ENCODE measurements at places on chromosomes 1 and 21.

DNA sequence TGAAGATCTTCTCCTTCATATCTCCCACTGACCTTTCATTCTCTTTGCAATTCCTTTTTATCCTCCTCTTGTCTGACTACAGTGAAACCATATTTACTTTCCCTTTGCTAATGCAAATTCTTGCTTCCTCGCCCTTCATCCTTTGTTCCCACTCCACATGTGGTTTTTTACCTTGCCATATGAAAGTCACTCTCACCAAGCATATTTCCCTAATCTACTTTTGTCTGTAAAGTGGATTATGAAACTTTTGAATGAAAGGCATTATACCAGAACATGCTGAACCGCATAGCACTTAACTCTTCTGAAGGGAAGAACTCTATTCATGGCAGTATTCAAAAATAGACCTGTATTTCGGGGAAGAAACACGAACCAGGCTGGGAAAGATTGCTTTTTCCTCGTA lies 8.0 kb upstream of the TMPRSS15 start:
- DNase-seq: no peak

DNA sequence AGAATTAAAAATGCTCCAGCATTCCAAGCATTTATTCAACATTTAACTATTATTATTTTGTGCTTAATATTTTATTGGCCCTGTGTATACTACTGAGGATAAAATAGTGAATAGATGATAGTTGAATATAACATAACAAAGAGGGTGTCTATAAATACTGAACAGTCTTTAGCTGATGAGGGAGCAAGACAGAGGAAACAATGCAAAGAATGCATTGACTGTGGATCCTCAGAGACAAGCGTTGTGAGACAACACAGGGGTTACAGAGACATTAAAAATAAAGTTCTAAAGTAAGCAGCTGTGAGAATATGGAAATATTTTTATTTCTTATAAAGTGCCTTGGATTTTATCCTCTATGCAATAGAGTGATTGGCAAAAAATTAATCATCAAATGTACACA lies 1133.1 kb downstream of the PLA2G4A start:
- no peak for DNase-seq

- no peak for DNase-seq
Measured at GRCh38 chr1:14841951-14842350, 243.5 kb downstream of the KAZN start.

DNA sequence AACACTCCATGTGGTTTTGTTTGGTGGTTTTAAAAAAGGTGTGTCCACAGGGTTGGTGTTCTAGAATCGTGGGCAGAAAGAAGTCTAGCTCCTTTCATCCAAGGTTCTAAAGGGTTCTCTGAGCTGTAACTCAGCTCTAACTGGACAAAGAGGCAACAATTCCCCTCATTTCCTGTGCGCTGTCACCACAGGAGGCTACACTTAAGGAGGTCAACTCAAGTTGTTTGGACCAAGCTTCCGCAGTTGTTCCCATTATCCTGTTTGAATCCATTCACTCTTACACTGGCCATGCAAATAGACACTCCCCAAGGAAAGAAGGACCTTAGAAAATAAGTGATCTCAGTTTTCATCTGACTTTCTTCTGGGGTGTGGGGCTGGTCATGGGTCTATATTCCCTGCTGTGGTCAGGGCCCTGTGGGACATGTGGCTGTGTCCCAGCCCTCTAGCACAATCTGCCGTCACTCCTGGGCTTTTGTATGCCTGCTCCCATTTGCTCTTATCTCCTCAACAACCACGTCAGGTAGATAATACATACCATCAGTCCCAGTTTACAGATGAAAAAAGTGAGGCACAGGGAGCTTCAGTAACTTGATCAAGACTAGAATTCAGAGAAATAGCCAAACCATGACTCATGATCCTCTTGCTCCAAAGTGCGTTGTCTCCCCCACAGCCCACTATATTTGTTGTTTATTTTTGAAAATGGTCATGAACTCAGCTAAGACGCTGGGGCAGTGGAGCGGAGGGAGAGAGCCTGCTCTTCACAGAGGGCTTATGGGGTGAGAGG lies 103.6 kb downstream of the RHOU start:
- DNase-seq: no peak

DNA sequence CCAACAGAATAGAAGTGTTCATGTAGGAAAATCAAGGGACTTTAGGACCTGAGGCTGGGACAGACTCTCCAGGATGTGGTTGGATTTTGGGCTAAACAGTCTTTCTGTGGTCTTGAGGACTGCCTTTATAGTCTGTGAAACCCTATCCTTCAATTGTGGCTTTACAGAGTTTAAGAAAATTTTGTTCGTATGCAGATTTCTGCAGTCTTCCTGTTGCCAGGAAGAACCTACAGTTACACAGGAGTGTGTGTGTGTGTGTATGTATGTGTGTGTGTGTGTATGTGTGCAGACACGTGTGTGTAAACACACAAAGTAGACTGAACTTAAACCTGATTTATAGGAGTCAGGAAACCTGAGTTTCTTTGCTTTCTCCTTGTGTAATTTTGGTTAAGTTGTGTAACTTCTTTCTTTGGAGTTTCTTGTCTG lies 22.8 kb downstream of the NEK7 start:
- no peak for DNase-seq

DNA sequence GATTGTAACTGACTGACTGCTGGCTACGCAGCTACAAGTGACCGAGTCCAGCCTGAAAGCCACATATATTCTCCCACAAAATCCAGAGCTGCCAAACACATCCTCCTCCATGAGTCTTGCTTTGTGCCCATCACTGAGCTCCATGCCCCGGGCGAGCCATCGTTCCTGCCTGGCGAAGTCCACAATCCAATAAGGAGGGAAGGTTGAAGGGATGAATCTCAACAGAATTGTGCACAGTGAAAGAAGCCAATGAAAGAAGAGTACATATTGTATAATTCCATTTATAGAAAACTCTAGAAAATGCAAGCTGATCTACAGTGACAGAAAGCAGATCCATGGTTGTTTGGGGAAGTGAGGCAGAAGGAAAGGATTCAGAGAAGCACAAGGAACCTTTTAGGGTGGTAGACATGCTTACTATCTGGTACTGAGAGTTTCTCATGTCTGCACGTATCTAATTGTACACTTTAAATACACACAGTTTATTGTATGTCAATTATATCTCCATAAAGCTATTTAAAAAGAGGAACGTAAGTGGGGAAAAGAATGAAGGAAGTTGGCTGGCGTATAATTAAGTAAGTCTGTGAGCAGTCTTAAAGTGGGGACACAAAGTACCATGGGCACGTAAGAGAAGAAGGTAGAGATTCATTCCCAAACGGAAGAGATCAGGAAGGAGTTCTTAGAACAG lies 115.9 kb upstream of the JUN start:
- DNase-seq: no peak

GRCh38 chr1:19387045-19387467 lies 74.9 kb downstream of the SLC66A1 start:
- DNase-seq: no peak

DNA sequence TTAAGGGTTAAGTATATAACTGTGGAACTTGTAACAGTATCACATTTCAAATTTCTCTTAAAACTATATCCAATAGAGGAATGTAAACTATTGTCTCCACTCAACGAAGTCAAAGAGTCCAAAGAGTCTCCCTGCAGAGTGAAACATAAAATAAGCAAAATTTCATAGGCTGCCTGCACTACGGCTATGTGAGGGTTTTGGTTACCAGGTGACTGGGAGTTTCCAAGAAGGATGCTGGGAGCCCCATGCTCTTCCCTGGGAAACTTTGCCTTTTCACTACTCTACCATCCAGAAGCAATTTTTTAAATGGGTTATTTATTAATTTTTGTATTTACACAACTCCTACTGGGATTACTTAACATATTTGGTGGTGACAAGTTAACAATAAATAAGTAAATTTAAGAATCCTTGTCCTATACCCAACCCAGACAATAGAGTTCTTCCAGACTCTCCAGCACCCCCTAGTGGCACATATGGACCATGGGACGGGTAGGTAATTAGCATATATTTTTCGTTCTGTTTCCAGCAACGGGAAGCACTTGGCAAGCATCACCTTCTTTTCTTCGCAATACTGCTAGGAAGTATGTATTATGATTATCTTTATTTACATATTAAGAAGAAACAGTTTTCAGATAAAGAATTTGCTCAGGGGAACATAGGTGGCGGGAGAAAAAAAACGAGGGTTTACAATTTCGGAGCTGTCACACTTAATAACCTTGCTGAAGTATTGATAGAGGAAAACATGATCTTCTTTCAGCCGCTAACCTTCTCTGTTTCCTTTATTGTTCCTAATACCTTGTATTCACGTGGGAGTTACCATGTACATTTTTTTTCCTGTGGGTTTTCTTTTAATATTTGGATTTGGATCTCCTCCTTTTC lies 3.5 kb downstream of the FMO2 start:
- DNase-seq: no peak

DNA sequence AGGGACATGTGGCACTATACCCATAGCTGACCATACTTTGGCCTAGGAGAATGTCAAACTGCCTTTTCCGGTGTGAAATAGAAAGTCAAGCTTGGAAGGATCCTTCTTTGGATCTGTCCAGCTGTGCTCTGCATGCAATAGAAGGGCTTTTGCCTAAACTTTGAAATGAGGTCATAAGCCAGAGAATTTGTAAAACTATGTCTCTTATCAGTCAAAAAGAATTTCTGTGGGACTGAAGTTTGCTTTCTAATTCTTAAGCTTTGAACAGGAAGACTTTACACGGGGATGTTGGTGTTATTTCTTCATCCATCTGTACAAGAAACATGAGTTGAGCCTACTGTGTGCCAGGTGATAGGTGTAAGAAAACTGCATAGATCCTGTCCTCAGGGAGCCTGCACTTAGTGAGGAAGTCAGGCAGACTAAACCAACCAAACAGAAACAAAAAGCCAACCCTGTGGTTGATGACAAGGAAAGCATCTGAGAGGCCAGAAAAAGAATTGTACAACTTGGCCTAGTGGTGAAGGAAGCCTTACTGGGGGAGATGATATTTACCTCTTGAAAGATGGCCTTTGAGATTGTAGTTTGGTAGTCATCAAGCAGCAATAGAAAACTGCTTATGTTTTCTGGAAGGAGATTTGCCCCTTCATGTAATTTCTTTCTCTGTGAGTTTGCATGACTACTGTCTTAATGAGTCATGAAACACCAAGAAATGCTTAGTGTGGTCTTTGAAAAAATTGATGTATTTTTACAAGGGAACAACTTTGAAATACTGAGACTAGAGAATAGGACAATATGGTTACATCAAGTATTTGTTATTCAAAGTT lies 24.8 kb downstream of the TGFB2 start:
- no peak for DNase-seq

- no peak for DNase-seq
Measured at GRCh38 chr1:16386454-16387113, 19.5 kb downstream of the SZRD1 start.

DNA sequence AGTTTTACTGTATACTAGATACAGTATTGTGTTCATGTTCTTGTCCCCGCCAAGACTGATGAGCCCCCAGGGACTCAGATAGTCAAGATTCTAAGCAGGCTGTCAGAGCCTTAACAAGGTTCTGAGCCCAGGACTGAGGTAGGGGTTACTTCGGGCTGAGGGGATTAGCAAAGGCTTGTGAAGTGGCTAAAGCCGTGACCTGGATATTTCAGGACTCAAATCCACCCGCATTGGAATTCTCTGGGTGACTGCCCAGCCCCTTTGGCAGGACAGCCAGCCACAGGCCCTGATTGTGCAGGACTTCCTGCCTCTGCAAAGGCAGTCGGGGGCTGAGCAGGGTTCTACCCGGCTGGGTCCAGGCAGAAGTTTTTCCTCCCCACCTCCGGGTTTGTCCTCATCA lies at the start of gene PLA2G5:
Gene PLA2G5, plus strand, starts transcription at position 321 of the 400 bp plus-strand sequence. CDS start 14,637 bp downstream, outside the sequence.
- DNase-seq: no peak

GRCh38 chr21:28229814-28230213 lies 762.9 kb downstream of the LTN1 start:
- no peak for DNase-seq

DNA sequence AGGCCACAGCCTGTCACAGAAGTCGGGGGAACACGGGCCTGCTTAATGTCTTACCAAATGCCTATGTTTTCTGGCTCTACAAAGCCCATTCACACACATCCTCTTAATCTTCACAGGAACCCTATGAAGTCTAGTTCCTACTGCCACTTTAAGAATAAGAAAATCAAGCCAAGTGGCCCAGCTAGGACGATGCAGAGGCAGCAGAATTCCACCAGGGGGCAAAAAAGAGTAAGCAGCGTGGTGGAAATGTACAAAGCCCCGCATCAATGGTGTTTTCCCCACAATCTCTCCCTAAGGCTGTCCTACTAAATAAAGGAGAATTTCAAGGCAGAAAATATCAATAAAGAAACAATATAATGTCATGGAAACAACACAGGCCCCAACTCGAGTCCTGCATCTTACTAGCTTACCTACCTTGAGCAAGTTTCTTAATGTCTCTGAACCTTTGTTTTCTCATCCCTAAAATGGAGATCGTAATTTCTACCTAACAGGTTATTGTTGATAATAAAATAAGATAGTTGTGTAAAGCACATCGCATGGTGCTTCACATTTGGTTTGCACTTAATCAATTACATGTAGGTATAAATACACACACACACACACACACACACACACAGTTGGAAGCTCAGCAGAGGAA lies 21.4 kb downstream of the SEC16B start:
- no peak for DNase-seq

DNA sequence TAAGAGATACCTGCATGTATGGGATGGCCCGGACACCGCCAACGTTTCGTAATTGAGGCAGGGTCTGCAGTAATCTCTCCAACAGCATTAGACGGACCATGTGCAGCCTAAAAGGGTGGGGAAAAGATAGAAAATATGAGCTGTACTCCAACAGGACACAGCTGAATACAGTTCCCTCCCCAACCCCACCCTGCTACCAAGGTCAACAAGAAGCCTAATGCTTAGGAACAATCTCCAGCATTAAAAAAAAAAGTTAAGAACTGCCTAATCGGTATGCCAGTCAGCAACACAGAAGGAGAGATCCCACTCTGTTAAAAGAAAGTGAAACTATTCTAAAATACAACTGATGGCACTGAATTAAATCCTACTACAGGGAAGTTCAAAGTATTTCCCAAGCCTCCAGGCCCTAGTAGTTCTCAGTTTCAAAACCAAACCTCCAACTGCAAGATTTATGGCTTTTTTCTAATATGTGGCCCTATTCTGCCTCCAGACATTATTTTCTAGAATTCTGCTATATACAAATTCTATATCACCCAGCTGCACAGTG lies 81.0 kb downstream of the UBR4 start:
- DNase-seq: no peak

GRCh38 chr1:9753121-9753531 lies 70.6 kb downstream of the CLSTN1 start:
- DNase-seq: no peak

DNA sequence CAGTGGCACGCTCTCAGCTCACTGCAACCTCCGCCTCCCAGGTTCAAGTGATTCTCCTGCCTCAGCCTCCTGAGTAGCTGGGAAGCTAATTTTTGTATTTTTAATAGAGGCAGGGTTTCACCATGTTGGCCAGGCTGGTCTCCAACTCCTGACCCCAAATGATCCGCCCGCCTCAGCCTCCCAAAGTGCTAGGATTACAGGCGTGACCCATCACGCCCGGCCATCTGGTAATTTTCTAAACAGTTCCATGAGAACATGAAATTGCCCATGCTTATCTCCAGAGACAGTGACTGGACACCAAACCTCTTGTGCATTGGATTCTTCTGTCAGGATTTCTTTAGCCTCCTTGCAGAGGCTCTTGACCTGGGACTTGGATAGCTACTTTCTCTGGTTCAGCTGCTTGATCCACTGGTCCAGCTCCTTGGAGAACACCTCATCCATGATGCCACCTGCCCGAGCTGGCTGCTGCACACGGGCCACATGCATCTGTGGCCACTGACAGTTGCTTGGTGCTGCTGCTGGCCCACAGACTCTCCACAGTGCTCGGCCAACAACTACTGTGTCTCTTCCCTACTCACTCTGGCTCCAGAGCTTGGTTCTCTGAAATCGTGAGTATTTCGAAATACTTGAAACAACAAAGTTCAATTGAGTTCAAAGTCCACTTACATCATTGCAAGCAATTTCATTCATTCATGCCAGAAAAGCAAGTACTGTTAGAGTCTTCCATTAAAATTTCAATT lies 40.0 kb upstream of the CTPS1 start:
- no peak for DNase-seq
